ENCODE measurements at places on chromosomes 12 and 14.

DNA sequence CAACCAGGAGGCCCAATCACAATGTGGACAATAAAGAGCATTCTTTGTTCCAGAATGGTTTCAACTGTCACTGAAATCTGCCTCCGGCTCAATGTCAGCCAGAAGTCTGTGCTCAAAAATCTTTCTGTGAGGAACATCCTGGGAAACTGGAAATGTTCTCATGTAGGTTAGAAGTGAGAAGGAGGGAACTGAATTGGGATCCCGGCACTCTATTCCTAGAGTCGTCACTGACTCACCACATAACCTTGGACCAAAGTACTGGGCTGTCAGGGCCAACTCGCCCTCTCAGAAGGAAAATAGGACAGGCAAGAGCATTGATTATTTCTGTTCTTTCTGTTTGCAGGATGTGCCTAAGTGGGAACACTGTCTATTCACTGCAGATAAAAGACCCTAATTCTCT is 57.6 kb downstream of the PRKAB1 start:
- DNase-seq: peak; percentile 73

DNA sequence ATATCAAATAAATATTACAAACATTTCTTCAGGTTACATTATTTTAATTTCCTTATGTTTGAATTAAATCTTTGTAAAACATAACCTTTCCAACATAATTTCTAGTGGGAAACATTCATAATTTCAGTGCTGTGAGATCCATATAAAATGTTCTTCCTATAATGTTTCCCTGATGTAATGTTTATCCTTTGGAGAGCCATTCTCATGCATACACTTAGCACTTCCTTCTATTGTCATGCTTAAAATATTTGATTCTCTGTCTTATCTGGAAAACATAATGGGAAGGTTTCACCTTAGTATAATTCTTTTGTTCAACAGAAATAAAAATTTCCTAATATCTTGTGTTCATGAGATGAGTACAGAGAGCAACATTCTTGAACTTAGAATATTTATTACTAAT is 472.5 kb downstream of the ADAMTS20 start:
- DNase-seq: no peak

- no peak for DNase-seq
Measured at GRCh38 chr12:108635997-108636808, 2.5 kb upstream of the SELPLG start.

- no peak for DNase-seq
Measured at GRCh38 chr12:90575995-90576394, 379.0 kb downstream of the CCER1 start.

DNA sequence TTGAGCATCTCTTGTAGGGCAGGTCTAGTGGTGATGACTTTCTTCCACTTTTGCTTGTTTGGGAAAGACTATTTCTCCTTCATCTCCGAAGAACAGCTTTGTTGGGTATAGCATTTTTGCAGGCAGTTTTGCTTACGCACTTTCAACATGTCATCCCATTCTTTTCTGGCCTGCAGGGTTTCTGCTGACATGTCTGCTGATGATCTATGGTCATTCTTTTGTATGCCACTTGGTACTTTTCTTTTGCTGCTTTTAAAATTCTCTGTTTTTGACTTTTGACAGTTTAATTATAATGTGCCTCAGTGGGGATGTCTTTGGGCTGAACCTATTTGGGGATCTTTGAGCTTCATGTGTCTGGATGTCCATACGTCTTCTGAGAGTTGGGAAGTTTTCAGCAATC is 78.2 kb downstream of the PTHLH start:
- no peak for DNase-seq

GRCh38 chr12:108833355-108833733 is 24.0 kb downstream of the SSH1 start:
- DNase-seq: no peak

DNA sequence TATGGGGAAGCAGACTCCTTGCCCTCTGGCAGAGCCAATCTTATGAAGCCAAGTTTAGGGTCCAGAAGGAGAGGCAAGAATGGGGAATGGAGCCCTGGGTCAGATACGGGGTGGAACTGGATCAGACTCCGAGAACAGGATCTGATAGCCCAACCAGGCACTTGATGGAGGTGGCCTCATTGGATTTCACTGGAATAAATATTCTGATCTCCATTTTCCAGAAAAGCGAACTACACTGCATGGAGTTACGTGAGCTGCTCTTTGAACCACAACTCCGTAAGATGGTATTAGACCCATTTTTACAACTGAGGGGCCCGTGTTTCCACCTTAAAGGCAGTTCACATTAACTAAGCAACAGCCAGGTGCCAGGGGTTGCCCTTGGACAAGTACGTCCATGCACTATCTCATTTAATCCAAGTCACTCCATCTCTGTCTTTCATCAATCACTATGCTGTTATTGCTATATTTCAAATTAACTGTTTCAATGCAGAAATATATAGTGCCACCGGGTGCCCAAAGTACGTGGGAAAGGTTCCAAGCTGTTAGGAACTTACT is 155.2 kb downstream of the BCL11B start:
- no peak for DNase-seq

GRCh38 chr14:79483477-79484388 is 727.6 kb downstream of the DIO2 start:
- no peak for DNase-seq

DNA sequence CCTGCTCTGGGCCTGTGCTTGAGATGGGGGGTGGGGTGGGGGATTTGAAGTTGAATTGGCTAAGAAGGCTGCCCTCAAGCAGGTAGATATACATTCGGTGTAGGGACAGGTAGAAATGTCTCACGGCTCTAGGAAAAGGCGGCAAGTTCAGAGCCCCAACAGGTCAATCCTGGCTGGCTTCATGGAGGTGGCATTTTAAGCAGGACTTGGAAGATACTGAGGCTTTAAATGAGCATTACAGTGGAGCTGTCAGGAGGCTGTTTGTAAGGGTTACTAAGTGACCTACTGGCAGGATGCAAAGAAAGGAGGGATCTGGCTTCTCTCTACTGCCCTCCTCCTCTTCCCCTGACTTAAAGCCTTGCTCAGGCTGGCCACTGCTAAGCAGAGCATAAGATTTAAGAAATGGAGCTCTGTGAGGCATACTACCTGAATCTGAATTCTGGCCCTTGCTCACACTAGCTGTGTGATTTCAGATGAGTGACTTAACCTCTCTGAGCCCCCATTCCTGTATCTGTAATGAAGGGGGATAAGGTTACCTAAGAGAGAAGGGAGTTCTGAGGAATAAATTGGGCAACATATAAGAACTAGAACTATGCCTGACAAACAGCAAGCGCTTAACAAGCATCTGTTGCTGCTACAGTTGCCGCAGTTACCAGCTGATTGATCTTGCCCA is 61.6 kb downstream of the SLC24A4 start:
- DNase-seq: no peak

- peak; percentile 15 for DNase-seq
Measured at GRCh38 chr12:57621497-57622292, 10.5 kb downstream of the ARHGEF25 start.

DNA sequence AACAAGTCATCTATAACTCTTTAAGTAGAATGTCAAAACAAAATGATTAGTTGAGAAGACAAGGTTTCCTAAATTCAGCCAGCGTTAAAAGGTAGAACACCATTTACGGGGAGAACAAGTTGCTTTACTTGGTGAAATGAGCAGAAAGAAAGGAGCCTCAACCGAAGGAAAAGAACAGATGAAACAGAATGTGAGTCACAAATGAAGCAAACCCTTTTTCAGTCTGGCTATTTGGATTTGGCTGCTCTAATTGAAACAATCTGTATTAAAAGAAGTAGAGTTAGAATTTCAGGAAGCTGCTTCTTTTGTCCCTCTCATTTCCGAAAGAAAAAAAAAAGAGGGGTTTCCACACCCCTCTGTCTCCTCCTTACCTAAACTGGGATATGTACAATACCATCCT is 34.6 kb downstream of the CEP128 start:
- DNase-seq: no peak

- DNase-seq: no peak
Measured at GRCh38 chr12:31474751-31475150, 116.2 kb downstream of the DENND5B start.

DNA sequence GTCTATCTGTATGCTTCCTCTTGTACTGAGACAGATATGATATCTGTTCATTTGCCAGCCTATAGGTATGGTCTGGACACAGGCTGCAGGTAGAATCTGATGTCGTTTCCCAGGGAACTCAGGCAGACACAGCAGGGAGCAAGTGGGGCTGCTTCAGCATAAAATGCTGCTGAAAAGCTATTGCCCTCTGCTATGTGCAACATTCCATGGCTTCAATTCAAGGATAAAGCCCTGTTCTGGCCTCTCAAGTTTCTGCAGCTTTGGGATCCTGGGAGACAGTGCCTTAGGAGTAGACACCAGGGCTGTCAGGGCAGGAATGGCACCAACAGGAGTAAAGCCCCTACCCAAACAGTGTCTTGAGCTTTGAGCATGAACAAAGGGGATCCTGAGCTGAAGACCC is 173.5 kb downstream of the SLC41A2 start:
- no peak for DNase-seq

- DNase-seq: no peak
Measured at GRCh38 chr14:68450391-68451120, 342.3 kb downstream of the ZFP36L1 start.

- no peak for DNase-seq
Measured at GRCh38 chr14:94407906-94408305, 19.5 kb upstream of the SERPINA1 start.

- no peak for DNase-seq
Measured at GRCh38 chr14:74973003-74973653, 17.7 kb upstream of the PGF start.

DNA sequence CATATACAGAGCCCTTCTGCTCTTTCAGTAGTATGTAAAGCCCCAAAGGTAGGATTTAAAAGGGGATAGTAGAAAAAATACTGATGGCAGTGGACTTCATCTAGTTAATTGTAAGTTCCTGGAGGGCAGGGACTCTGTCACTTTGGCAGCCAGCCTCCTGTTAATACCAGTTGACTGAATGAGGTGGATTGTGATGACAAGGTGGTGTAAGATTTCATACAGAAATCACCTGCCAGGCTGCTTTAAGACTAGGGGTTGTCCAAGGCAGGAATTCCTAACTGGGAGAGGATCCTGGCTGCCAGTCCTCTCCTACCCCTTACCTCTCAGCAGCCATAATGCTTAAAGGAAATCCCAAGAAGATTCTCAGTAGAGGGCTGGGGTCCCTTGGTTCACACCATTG is 7.3 kb downstream of the DYRK2 start:
- no peak for DNase-seq

GRCh38 chr12:55983232-55983842 is 9.5 kb downstream of the RAB5B start:
- no peak for DNase-seq

GRCh38 chr12:81015510-81015909 is 62.4 kb upstream of the ACSS3 start:
- no peak for DNase-seq

DNA sequence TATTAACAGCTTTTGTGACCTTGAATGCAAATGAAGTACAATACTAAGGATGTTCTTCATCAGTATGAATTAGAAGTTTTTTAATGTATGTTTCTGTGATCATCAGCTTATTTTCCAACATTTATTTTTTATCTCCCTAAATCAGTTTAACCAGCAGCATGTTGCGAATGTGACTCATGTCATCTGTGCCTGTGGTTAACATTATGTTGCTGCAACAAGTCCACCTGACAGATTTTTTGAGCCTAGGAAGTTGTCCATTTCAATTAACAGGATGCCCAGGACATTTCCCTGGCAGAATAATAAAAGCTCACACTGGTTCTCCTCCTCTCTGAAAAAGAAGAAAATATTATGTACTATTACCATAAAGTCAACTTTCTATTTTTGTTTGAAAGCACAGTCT is 155.5 kb downstream of the SYT1 start:
- no peak for DNase-seq

DNA sequence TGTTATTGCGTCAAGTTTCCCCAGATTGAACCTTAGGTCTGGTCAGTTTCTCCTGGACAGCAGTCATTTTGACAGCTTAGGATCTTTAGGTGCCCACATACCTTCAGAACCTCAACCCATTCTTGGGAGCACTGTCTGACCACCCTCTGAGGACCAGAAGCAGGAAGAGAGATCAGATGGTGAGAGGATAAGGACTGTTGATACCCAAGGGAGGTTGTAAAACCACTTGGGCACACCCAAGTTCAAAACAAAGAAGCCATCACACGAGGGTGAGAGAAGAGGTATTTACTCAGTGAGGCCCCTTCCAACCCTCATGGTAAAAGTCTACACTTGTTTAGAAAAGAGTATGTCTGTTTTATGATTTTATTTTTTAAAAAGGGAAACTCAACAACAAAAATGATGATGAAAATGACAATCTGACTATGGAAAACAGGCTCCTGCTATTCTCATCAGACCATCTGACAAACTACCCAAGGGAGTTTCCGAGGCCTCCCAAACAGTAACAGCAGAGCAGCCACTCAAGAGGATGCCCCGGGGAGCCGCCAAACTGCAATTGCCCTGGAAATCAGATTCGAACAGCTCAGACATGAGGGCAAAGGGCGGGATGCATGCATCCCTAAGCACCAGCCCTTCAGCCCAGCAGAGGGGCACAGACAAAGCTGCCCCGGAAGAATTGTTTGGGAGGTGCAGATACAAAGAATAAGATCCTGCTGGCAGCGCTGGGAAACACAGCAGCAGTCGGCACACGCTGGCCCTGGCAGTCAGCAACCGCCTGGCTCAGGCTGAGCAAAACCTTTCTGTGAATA is 162.6 kb upstream of the PLEKHG7 start:
- peak; percentile 62 for DNase-seq

DNA sequence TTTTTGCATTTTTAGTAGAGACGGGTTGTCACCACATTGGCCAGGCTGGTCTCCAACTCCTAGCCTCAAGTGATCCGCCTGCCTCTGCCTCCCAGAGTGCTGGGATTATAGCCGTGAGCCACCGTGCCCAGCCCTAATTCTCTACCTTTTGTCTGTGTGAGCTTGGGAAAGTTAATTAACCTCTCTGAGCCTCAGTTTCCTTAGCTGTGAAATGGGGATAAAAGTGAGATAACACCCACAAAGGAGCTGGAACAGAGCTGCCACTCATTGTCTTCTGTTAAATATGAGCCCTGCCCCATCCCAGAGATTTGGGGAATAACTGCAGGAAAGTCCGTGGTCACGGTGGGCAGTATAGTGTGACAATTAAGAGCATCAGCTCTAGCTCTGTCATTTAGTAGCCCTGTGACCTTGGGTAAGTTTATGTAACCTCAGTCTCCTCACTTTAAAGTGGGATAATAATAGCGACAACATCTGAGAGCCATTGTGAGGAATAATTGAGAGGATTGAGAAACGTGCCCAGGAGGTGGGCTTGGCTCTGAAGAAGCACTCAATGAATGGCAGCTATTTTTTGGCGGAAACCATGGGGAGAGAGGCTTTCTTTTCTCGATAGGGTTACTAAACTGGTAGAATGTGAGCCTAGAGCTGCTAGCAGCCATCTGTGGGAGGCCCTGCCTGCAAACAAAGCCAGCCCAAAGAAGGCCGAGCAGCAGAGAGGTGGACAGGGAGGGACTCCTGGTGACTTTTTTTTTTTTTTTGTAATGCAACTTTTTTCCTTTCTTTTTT is 60.8 kb upstream of the MED13L start:
- DNase-seq: no peak

All from small intestine (tissue), 16 donors.